ENCODE measurements at places on chromosomes 16 and 17. TPM values are rescaled to one million over a fixed set of nuclear protein-coding genes. Genes with fewer than 3 reads are reported as not detected.

The GDPD1 gene
- total RNA-seq, result 47.6 TPM

The CIAO2B gene
- 80.5 TPM for total RNA-seq

GRCh38 chr17:34378664-34379101 lies 15.7 kb upstream of the CCL1 start:
- DNase-seq, result no peak

DNA sequence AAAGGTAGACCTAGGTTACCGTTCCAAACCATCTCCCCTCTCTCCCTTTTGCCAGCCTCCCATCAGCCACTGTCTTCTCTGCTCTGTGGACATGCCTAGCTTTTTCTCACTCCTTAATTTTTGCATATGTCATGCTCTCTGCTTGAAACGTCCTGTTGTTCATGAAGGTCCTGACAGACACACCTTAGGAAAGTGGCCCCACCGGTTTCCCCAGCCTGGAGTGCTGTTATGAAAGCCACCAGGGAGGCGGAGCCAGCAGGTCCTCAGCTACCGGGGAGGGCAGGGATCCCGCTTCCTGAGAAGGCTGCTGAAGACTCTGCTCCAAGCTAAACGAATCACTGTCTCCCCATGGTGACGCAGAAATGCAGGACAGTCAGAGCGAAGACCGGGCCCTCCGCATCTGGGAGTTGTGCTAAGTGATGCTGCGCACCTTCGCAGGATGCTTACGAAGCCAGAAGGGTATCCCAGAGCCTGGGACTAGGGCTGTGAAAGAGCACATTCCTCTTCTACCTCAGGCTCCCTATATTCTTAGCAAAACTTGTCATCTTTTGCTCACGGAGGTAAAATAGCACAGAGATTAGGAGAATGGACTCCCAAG lies 2.3 kb upstream of the SLC16A11 start:
- peak; percentile 38 for DNase-seq

GRCh38 chr17:50375858-50376538 lies 3.0 kb downstream of the EME1 start:
- no peak for DNase-seq

All from occipital lobe (tissue), 3 donors.